ENCODE measurements at places on chromosomes 3 and 15.

- no peak for DNase-seq
Observed at GRCh38 chr3:113630956-113631542, 65.4 kb downstream of the USF3 start.

- DNase-seq, result no peak
Observed at GRCh38 chr3:149476225-149476624, 1.7 kb downstream of the TM4SF4 start.

- no peak for DNase-seq
Observed at GRCh38 chr15:42130246-42130986, 26.0 kb downstream of the PLA2G4F start.

DNA sequence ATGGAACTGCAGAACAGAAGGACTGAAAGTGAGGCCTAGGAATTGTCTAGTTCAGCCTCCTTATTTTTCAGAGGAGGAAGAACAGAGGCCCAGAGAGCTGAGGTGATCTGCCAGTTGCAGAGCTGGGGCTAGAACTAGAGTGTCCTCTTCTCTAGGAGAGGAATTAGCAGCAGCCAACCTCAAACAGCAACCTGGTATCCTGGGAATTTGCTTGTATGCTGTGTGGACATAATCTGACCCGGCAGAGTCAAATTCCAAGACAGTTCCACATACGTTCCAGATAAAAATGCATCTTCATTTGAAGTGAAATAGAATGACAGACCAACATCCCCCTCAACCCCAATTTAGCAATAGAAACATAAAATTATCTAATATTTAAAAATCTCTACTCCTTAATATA is 13.5 kb upstream of the TSC22D2 start:
- DNase-seq, result no peak

DNA sequence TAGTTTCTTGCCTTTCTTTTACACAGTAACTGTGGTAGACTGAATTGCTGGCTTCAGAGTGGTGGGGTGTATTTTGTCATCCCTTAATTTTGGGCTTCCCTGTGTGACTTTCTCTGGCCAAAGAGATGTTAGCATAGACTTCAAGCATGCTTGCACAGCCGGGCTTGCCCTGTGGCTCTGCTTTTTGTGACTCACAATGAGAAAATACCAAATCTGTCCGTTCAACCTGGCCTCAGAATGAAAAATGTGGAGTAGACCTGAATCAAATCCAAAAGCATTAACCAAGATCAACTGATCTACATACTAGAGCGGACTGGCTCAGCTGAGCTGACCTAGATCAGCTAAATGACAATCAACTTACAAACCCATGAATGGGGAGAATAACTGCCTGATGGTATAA is 51.4 kb downstream of the PLAAT1 start:
- DNase-seq, result no peak

GRCh38 chr3:190359813-190360212 is 28.1 kb upstream of the CLDN16 start:
- DNase-seq, result no peak

GRCh38 chr3:104397713-104398112 is 969.0 kb upstream of the ALCAM start:
- no peak for DNase-seq

- DNase-seq, result no peak
Observed at GRCh38 chr15:69457304-69458280, 5.0 kb downstream of the RPLP1 start.
